Inflammatory macrophage (primary cell): ENCODE measurements at places on chromosomes 4 and X.

DNA sequence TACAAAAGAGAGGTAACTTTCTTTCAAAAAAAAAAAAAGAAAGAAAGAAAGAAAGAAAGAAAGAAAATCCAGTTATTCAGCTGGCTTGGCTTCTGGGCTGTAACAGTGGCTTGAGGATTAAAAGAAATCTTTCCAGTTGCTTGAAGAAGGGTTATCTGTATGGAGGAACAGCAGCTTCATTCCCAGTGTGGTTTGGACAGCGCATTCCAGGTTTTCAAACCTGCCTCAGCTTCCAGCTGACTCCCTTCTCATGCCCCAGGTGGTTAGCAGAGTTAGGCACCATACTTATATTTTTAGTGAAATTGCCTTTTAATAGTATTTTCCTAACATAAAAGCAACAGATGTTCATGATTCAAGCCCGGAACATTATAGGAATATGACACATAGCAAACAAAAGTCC lies 48.6 kb downstream of the TMEM164 start:
- no peak for DNase-seq

DNA sequence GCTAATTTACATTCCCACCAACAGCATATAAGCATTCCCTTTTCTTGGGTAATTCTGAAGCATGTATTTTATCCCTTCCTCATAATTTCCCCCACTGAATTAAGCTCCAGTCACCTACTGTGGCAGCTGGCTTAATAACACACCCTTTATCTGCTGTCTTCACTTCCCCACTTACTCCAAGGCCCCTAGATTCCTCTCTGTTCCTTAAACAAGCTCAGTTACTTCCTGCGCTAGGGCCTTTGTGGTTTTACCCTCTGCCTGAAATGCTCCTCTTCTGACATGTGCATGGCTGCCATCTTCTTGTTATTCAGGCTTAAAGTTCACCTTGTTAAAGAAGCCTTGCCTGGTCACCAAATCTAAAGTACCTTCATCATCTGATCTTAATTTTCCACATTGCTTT lies 47.2 kb upstream of the RPS6KA3 start:
- peak; percentile 61 for DNase-seq

DNA sequence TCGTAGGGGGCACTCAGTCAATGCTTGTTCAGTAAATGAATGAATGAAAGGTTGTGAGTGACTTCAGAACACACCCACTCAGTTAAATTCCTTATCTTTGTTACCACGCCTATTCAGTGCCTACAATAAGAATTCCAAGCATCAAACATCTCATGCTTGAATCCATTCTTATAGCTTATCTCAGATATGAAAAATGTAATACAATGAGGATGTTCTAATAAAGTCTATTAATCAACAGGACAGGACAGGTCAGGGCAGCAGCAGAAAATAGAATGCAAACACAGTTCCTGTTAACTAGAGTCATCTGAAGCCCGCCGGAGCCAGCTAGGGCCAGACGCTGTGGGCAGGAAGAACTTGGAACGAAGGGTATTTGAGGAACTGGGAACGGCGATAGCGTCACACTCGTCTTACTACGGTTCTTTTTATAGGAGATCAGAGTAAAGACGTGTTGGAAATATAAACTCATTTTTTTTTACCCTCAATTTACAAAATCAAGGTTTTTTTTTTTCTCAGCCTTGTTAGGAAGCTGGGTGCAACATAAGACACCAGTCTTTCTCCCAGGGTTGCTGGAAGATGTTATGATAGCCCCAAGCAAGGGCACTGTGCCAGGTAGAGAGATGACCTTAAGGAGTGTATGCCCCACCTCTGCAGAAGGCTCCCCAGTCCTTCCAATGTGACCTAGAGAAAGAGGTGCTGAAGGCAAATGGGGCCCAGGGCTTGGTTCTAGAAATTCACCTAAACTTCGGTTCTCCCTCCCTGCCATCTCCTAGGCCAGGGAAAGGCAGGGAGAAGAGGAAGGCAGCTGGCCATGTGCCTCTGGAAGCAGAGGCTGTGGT lies 48.3 kb downstream of the SEL1L3 start:
- peak; percentile 88 for DNase-seq

- DNase-seq, result no peak
These were observed 162.8 kb upstream of the ARX start for GRCh38 chrX:25178555-25178954.

DNA sequence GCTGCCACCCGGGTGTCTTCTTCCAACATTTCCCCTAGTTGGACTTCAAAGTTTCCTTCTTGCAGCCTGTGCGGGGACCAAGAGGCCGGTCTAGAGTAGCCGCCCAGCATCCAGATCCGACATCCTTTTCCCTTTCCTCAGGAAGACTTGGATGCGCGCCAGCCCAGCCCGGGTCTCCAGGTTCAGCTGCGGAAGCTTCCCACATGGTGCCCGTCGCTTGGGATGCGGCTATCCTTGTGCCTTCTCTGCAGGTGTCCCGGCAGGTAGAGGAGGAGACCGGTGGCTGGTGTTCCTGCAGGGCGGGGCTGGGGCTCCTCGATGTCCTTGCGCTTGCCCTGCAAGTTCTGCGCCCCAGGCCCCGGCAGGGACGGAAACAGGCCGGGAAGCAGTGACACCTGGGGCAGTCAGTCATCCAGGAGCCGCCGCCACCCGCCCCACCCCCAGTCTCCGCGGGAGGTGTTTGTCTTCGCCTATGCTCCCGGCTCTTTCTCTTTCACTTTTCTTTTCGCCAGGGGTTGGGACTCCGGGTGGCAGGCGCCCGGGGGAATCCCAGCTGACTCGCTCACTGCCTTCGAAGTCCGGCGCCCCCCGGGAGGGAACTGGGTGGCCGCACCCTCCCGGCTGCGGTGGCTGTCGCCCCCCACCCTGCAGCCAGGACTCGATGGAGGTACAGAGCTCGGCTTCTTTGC lies at the start of gene IL15:
IL15 (plus strand) TSS at position 502 of the 689 bp plus-strand sequence. CDS start 82,882 bp downstream, outside the sequence.
- peak; percentile 47 for DNase-seq

- DNase-seq, result no peak
These were observed 463.9 kb upstream of the PCDH7 start for GRCh38 chr4:30256116-30256832.

DNA sequence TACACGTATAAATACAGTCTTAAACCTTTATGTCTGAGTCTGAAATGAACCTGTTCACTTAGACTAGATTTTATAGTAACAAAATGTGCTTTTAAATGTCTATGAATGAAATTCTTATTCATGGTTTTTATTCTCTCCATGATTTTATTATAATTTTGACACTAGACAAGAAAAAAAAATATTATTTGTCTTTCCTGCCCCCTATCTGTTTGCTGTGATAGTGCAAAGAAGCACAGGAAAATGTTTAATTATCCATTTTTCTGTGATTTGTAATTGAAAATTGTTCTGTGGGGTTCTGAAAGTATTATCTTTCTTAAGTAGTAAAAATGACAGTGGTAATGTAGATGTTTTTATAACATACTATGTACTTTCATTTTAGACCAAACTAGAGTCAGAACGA lies 52.0 kb downstream of the INTS6L start:
- DNase-seq, result no peak

DNA sequence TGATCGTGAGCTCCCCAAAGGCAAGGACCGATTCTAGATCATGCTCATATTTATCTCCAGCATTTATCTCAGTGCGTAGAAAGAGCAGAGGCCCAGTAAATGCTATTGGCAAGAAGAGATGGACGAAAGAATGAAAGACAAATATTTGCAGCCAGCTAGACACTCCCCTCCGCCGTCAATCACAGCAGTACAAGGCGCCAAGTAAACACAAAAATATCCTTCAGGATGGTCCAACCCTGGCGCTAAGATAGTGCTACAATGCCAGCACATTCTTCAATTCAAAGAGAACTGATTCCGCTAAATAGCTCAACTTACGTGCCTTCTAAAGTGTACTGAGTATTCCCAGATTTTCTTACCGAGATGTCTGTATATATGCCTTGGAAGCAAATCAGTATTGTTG lies 114.5 kb downstream of the DDX53 start:
- no peak for DNase-seq

GRCh38 chrX:49754233-49754857 lies 58.6 kb upstream of the PAGE1 start:
- peak; percentile 59 for DNase-seq

DNA sequence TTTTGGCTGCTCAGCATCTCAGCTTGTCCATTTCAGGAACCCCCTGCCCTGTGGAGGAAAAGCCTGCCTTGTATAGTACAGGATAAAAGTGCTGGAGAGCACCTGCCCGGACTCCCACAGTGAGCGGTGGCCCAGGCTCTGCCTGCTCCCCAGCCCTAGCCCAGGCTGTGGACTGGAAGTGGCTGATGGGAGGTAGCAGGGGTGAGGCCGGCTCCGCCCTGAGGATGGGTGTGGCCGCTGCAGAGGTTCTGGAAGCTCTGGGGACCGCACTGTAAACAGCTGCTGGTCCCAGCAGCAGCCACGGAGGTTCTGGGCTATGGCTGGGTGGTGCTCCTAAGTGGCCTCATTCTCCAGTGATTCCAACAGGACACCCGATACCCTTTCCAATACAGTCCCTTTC lies 56.6 kb upstream of the HELT start:
- DNase-seq, result no peak

GRCh38 chrX:68918202-68918601 lies 89.4 kb downstream of the EFNB1 start:
- DNase-seq, result no peak

- no peak for DNase-seq
These were observed 229.2 kb upstream of the ARSJ start for GRCh38 chr4:114208574-114209151.

GRCh38 chrX:87045352-87045751 lies 472.2 kb upstream of the KLHL4 start:
- no peak for DNase-seq

- no peak for DNase-seq
These were observed 20.7 kb downstream of the TAPT1 start for GRCh38 chr4:16205298-16206164.

- no peak for DNase-seq
These were observed 129.5 kb downstream of the PACRGL start for GRCh38 chr4:20829617-20830357.

GRCh38 chr4:121307445-121308327 lies 73.1 kb downstream of the QRFPR start:
- DNase-seq, result peak; percentile 34

- DNase-seq, result no peak
These were observed 169.2 kb upstream of the LEF1 start for GRCh38 chr4:108337923-108338322.

DNA sequence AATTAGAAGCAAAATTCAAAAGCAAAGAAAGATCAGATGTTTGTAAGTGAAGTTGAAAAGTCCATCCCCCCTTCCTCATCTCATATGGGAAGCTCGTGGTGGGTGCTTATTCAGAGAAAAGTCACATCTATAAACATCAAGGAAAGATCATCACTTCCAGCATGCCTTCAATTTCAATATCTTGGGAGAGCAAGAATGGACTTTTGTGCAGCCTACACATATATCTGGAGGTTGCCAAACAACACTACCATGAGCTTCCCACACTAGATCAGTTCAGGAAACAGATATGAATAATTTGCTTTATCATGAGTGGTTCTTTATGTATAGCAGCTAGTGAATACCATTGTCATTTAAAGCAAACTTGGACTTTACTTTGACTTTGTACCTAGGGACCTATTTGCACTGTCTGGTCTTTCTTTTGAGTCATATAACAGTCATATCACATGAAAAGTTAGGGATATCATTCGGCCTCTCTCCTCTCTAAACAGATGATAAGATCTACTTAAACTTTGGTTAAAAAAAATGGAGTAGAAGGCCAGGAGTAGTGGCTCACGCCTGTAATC lies 5.6 kb upstream of the TBL1X start:
- peak; percentile 28 for DNase-seq

DNA sequence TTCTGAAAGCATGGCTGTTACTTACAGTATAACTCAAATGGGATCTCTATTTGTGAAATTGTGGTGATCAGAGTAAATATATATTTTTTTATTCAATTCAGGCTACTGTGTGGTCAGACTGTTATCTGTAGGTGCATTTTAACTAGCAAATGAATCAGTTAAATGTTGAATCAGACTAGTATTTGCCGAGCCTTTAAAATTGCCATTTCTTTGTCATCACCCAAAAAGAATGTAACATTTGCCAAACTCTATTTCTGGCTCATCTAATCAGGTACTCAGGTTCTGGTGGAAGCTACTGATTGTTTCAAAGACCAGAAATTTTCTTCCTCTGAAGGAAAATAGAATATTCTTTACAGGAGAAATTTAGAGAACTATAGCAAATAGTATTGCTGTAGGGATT lies 1.8 kb upstream of the NAA15 start:
- DNase-seq, result no peak

DNA sequence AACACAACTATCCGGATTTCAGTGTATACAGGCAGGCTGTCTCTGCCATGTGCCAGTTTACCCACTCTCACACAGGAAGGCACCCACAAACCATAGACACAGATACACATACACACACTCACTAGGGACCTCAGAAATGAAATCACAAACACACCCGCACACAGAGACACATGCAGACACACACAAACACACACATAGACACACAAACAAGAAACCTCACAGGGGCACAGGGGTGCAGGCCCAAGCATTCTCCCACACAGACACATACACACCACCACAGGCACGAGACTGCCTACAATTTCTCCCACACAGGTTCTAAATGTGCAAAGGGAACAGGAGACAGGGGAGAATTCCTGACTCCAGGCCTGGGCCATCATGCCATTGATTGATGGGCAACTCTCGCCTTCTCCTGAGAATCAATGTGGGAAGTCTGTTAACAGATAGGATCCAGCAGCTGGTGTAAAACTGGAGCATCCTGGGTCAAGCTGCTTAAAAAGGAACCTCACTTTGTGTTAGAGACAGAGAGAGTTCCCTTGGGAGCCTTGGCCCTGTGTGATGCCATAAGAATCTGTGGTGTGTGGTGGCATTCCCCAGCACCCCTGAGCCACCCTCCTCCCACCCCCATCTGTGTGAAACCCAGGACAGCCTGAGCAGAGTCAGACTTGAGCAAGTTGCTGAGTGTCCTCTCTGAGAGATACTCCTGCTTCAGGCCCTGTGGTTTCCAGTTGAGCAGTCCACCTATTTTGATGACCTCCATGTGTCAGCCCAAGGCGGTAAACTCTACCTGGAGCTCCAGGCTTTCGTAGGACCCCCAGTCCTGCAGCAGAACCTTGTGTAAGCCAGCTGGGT lies 33.9 kb downstream of the NBDY start:
- no peak for DNase-seq

GRCh38 chr4:45100956-45101818 lies 374.8 kb upstream of the GNPDA2 start:
- no peak for DNase-seq

DNA sequence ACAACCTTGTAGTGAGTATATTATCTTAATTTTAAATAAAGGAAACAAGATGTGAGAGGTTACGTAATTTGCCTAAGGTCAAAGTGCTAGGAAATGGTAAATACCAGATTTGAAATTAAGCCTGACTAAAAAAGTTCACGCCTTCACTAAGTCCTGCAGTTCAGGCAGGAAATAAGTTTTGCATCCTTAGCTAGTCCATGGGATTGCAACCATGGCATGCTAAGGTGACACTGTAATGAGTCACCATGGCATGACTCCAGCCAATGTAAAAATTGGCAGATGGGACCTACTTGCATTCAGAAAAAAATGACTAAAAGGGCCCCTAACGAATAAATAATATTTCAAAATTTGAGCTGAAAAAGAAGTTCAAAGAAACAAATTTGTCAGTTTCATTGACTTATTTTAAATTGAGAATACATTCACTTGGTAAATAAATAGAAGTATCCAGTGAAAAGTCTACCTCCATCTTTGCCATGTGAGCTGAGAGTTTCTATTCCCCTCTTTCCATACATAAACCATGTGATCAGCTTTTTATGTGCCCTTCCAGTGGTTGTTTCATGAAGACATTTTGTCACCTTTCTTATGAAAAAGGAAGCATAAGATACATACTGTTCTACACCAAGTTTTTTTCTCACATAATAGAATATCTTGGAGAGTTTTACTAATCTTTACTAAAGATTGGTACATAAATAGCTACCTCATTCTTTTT lies 72.4 kb downstream of the ANKRD50 start:
- DNase-seq, result no peak
